ENCODE measurements at places on chromosomes 2 and 18. TPM values are rescaled to one million over a fixed set of nuclear protein-coding genes. Genes with fewer than 3 reads are reported as not detected.

Gene EPHA4
- 60.1 TPM for total RNA-seq

Gene IL36RN
- not detected for total RNA-seq

Gene ABCG5
- total RNA-seq: not detected

DNA sequence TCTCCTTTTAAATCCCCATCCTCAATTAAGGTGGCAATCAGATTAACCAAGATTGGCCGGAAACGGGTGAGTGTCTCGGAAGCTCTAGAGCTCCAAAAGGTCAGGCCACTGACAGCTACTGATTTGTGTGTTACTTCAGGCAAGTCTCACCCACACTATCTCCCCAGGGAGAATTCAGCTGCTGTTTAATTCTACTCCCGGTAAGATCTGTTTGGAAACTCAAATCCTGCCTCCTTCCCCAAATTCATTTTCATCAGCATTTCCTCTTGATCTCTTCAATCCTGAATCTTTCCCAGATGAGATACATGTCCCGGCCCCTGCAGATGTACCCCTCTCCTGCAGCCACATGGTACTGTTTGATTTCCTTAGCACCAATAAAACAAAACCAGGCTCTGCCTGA, 34.9 kb downstream of the EFR3B start:
- H3K4me1 ChIP-seq: no peaks in the 10 kb centered on the region
- no peaks in the 10 kb centered on the region for H3K27me3 ChIP-seq
- no peaks in the 10 kb centered on the region for H3K36me3 ChIP-seq
- DNase-seq: no peak
- H3K27ac ChIP-seq: no peak overlapping the region
- no peak overlapping the region for H3K4me3 ChIP-seq

GRCh38 chr2:1886405-1886992, 142.2 kb upstream of the PXDN start:
- no peaks in the 10 kb centered on the region for H3K4me1 ChIP-seq
- peaks cover 30% of the 10 kb centered on the region for H3K27me3 ChIP-seq
- H3K36me3 ChIP-seq: no peaks in the 10 kb centered on the region
- no peak overlapping the region for H3K4me3 ChIP-seq

Gene MEX3C
- total RNA-seq: 60.1 TPM

Gene IGFBP5
- total RNA-seq: 3.6 TPM

GRCh38 chr18:79526468-79527460, 131.0 kb downstream of the NFATC1 start:
- H3K27me3 ChIP-seq: no peaks in the 10 kb centered on the region
- no peak overlapping the region for H3K4me3 ChIP-seq
- no peak for DNase-seq
- H3K4me1 ChIP-seq: no peaks in the 10 kb centered on the region
- peaks cover 14% of the 10 kb centered on the region for H3K36me3 ChIP-seq

GRCh38 chr2:133085646-133086045, 415.6 kb upstream of the LYPD1 start:
- no peaks in the 10 kb centered on the region for H3K4me1 ChIP-seq
- H3K27ac ChIP-seq: no peak overlapping the region
- no peak overlapping the region for H3K4me3 ChIP-seq
- H3K36me3 ChIP-seq: no peaks in the 10 kb centered on the region
- DNase-seq: no peak

Gene ARHGAP15
- total RNA-seq: not detected

DNA sequence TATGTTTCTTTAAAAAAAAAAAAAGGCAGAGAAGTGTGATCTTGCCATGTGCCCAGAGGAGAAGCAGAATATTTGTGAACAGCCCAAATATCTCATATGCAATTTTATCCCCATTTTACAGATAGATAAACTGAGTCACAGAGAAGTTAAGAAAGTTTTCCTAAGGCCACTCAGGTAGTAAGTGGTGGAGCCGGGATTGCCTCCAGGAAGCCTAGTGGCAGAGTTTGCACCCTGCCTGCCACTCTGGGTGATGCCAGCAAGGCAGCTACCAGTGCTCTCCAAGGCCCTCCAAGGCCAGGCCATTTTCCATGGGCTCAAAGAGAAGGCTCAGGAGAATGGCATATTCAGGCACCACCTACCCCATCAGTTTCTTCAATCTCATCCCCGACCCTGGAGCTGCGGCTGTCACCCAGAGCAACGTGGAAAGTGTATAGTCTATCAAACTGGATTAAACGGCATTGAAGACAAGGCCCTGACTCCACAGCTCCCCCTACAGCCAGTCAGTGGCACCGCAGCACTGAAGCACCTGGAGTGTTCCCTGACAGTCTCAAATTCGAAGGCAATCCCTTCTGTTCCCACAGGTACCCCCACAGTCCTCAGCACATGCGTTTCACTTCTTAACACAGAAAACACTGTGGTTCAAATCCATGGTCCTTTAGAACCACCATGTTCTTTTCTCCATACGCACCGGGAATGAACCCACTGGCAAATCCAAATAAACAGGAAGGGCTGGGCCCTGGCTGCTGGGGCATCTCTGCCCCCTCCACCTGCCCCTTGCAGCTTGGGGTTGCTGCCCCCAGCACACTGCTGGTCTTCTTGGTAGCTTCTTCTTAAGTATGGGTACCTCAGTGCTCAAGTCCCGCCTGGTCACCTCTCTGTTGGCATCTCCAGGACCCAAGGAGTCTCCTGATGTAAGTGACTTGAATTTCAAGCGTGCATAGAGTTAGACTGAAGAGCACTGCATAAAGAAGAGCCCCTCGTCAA, 175.3 kb downstream of the INHBB start:
- H3K27me3 ChIP-seq: peaks cover 13% of the 10 kb centered on the region
- H3K4me3 ChIP-seq: no peak overlapping the region

GRCh38 chr18:79877163-79878091, 74.0 kb downstream of the SLC66A2 start:
- H3K4me3 ChIP-seq: no peak overlapping the region
- DNase-seq: peak; percentile 63
- no peaks in the 10 kb centered on the region for H3K27me3 ChIP-seq
- no peak overlapping the region for H3K27ac ChIP-seq
- no peaks in the 10 kb centered on the region for H3K4me1 ChIP-seq
- H3K36me3 ChIP-seq: no peaks in the 10 kb centered on the region

- no peak overlapping the region for H3K4me3 ChIP-seq
- H3K27ac ChIP-seq: no peak overlapping the region
- no peaks in the 10 kb centered on the region for H3K27me3 ChIP-seq
- no peaks in the 10 kb centered on the region for H3K36me3 ChIP-seq
Observed at GRCh38 chr18:13275075-13275474, 56.5 kb downstream of the LDLRAD4 start.

GRCh38 chr18:38497266-38497665, 931.7 kb upstream of the CELF4 start:
- no peak overlapping the region for H3K4me3 ChIP-seq
- H3K27ac ChIP-seq: no peak overlapping the region
- H3K27me3 ChIP-seq: no peaks in the 10 kb centered on the region
- H3K4me1 ChIP-seq: no peaks in the 10 kb centered on the region
- DNase-seq: no peak
- H3K36me3 ChIP-seq: no peaks in the 10 kb centered on the region

DNA sequence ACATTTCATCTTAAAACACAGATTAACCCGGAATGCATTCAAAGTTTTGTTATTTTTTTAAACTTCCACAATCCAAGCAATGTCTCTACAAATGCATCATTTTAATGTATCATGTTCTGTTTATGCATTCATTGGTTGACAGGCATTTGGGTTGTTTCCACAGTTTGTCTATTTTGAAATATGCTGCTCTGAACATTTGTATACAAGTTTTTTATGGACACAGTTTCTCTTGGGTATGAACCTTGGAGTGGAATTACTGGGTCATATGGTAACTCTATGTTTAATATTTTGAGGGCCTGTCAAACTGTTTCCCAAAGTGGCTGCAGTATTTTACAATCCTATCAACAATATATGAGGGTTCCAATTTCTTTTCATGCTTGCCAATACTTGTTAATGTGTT, 57.3 kb downstream of the GULP1 start:
- H3K36me3 ChIP-seq: no peaks in the 10 kb centered on the region
- no peak overlapping the region for H3K27ac ChIP-seq
- no peaks in the 10 kb centered on the region for H3K27me3 ChIP-seq

GRCh38 chr2:240214790-240215675, 74.6 kb upstream of the OTOS start:
- H3K36me3 ChIP-seq: no peaks in the 10 kb centered on the region
- no peak for DNase-seq
- H3K27ac ChIP-seq: peak overlapping the region; percentile 26
- no peak overlapping the region for H3K4me3 ChIP-seq
- H3K27me3 ChIP-seq: no peaks in the 10 kb centered on the region
- no peaks in the 10 kb centered on the region for H3K4me1 ChIP-seq

- no peak overlapping the region for H3K27ac ChIP-seq
- no peaks in the 10 kb centered on the region for H3K27me3 ChIP-seq
- no peaks in the 10 kb centered on the region for H3K4me1 ChIP-seq
- H3K36me3 ChIP-seq: no peaks in the 10 kb centered on the region
- H3K4me3 ChIP-seq: no peak overlapping the region
Observed at GRCh38 chr2:173434762-173435569, 80.3 kb downstream of the CDCA7 start.

Gene GPR39
- 11.4 TPM for total RNA-seq

- peaks cover 12% of the 10 kb centered on the region for H3K4me1 ChIP-seq
- H3K27me3 ChIP-seq: no peaks in the 10 kb centered on the region
- peak overlapping the region; percentile 100 for H3K4me3 ChIP-seq
- no peak overlapping the region for H3K27ac ChIP-seq
- no peak for DNase-seq
- peaks cover 56% of the 10 kb centered on the region for H3K36me3 ChIP-seq
Observed at GRCh38 chr2:159714247-159714930, 2.1 kb downstream of the MARCHF7 start.

Gene ABHD1
- total RNA-seq: 0.25 TPM

Data from endodermal cell (in vitro differentiated cells).